ENCODE measurements at places on chromosomes 4 and X.

GRCh38 chr4:93199492-93199891 is 629.1 kb upstream of the ATOH1 start:
- peak; percentile 64 for DNase-seq

DNA sequence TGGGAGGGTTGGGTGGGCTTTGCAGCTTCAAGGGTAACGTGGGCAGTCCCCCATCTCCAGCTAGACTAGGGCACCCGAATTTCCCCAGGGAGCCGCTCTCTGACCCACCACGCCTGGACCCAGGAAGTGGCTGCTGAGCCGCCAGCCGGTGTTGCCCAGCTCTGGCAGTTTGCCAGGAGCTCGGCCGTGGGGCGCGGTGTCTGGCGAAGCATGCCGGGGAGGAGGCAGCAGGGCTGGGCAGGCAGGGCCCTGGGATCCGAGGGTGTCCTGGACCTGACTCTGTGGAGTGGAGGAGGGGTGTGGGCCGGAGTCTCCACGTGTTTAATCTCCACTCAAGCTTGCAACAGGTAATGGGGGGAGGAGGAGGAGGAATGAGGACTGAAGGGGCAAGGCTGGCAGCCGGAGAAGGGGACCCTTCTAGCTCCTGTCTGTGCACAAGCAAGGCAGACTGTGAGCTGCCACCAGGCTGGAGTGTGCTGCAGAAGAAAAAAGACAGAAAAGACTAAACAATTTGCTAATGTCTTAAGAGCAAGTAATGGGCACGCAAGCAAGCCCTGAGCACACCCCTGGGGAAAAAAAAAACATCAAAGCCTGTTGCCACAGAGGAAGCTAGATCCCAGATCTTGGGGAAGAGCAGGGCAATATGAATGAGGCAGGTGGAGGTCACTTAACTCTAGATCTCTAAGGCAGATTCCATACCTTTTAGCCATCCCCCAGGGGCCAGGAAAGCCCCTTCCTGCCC is 2.4 kb downstream of the LONRF3 start:
- DNase-seq: no peak

- DNase-seq: no peak
These were observed 602.4 kb upstream of the PRKX start for GRCh38 chrX:4315891-4316290.

- no peak for DNase-seq
These were observed 1272.1 kb downstream of the ARAP2 start for GRCh38 chr4:34972189-34972588.

DNA sequence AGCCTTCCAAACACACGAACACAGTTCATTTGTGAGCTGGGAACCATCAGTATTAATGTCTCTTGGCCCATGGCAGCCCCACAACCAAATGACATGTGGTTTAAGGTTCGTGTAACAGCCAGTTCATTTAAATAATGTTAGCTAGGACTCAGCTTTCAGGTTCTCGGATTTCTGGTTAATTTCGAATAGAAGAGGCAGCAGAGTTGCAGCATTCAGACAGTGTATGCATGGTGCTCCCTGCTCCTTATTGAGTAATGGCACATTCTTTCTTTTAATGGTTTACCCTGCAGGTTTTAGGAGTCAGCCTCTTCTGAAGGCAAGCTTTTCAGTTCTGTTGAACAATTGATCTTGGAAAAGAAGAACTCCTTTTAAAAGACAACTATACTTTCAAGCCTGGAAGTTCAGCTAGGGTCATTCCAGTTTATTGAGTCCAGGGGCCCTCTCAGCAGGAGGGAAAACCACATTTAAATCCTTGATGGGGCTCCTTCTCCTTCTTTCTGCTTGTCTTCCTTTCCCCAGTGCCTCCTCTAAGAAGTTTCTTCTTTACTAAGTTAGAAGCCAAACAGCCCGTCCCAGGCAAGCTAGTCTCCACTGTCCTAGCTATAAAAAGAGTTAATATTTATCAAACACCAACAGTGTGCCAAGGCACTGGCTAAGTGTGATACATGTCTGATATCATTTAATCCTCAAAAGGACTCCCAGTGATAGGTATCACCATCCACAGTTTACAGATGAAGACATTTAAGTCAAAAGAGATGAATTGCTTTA is 5.0 kb upstream of the RNF175 start:
- no peak for DNase-seq

DNA sequence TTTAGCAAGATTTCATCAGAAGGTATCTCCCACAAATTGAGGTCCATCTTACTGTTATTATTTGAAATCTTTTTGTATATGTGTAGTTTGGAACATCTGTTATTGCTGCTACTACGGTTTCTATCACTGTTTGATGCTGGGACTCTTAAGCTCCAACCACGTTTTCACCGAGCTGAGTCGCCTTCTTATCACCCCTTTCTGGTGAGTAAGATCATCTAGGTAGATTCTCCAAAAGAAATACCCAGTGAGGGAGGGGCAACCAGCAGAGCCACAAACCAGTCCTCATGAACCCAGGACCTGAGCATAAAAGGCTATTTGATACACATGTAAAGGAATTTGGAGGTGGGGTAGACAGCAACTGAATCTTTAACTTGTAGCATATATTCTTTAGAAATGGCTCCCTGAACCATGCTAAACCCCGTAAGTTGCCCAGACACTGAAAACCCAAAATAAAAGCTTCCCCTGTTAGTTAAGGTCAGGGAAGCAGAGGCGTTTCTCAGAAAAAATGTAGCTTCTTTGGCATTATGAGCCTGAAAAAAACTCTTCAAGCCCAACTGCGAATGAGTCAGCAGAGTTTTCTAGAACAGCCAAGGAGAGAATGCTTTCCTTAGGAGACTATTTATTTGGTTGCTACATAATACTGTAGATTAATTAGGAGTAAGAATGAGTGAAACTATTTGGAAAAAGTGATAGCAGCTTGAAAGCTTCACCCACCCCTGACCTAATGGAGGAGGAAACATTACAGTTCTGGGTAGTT is 53.8 kb upstream of the ATXN3L start:
- no peak for DNase-seq

- no peak for DNase-seq
These were observed 77.9 kb downstream of the FAT4 start for GRCh38 chr4:125392694-125393093.
